ENCODE measurements at places on chromosomes 3 and 15.

DNA sequence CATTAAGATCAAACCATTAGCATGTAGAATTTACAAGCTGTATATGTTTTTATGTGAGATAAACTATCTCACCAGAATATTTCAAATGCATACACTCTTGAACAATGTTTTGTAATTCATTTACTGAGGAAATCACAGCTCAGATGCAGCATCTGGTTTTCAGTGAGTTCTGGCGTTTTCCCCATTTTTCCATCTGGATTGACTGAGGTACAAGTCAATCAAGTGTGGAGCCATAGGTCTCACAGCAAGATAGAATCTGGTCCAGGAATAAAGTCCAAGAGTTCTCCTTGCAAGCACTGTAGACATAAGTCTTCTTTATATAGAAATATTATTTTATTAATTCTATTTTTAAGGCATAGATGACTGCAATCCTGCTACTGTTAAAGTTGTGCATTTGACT is 219.3 kb downstream of the ZBBX start:
- DNase-seq = no peak

DNA sequence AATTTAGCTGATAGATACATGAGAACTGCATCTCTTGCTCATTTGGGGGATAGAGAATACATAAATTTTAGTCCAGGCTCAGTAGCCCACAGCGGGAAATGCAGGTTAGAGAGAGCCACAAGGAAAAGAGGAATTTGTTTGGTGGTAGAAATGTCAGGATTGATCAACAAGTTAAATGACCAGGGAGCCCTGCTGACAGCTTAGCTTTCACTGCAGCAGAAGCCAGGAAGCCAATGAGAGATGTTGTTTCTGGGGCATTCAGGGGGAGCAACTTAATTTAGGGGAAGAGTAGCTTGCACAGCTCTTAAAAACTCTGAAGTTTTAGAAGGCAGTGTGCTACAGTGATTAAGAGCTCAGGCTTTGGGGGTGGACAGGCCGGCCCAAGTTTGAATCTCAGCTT is 22.7 kb downstream of the ARHGEF26 start:
- no peak for DNase-seq

GRCh38 chr3:186330772-186331460 is 31.1 kb downstream of the DGKG start:
- DNase-seq = no peak

- DNase-seq = no peak
Observed at GRCh38 chr3:72473156-72473555, 375.1 kb downstream of the SHQ1 start.

GRCh38 chr3:108311797-108312196 is 15.4 kb downstream of the HHLA2 start:
- no peak for DNase-seq

DNA sequence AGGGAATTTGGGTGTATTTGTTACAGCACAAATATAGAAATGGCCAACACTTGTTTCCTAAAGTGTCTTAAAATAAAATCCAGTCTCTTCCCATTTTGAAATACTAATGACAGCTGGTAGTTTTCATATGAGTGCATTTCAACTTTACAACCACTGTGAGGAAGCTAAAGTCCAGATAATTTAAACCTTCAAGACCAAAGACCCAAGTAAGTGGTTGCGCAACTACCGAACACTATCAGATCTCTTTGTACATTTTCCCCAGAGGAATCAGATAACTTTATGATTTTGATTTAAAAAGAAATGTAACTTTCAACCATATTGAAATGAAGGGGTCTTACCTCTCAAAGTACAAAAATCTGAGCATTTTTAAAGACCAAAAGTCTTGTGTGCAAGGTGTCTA is 14.3 kb downstream of the BCL2L10 start:
- DNase-seq = no peak

- no peak for DNase-seq
Observed at GRCh38 chr15:91694131-91694830, 159.2 kb upstream of the SLCO3A1 start.

DNA sequence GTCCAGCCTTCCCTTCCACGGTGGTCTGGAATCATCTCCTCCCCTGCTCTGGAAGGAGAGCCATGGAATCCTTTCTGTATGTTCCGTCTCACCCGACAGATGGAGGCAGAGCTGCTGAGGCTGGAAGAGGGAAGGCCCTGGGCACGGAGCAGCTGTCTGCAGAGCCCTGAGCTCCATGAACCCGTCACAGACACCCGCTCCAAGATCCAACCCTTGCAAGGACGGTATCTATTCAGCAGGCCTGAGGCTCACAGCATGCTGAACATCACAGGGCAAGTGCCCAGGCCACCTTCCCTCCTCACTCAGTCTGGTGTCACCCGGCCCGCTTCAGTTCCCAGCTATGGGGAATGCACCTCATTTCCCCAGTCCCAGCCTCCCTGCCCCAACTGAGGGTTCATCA is 103.9 kb downstream of the LRIG1 start:
- DNase-seq = no peak

- DNase-seq = no peak
Observed at GRCh38 chr15:67208396-67208795, 46.1 kb downstream of the AAGAB start.

GRCh38 chr3:171250444-171250843 is 209.8 kb downstream of the TNIK start:
- DNase-seq = no peak

DNA sequence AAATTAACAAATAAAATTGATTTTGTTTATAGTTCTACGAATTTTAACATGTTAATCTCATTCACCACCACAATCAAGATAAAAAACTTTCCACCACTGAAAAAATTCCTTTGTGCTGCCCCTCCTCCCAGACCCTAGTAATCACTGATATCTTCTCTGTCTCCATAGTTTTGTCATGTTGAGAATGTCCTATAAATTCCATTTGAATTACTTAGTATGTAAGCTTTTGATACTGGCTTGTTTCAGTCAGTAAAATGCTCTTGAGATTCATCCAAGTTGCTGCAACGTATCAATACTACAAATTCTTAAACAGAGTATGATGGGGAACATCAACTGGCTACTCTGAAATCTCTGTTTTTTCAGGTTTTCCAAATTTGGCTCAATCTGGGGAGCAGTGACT is 129.6 kb downstream of the CTNNB1 start:
- no peak for DNase-seq

DNA sequence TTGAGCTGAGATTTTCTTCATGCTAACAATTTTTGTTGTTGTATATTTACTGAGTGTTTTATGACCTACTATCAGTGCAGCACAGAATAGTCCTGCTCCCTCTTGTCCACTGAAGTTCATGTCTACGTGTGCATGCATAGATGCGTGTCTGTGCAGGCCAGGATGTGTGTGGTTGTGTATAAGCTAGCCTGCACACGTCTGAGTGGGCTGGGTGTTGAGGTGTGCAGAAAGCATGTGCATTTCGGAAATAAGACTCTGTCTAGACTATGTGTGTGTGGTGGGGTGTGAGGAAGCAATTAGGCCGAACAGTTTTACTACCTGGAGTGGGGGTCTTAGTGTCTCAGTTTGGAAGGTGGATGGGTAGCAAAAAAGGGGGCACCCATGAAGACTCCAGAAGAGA is 39.2 kb downstream of the ATP2B2 start:
- no peak for DNase-seq

DNA sequence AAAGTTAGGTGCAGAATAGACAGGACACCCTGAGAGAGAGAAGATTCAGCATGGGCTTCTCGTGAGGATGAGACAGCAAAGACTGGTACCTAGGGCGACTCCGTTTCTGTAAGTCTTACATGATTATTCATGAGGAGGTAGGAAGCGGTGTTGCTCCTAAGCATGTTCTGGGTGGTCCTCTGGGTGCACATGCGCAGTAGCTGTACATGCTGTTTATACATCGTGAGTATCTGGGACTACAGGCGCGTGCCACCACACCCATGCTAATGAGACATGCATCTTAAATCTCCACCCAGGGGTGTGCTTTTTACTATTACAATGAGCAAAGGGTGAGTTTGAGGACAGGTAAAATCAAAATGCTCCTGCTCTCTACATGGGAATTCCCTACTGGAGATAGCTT is 12.3 kb downstream of the ALPK3 start:
- no peak for DNase-seq

- DNase-seq = no peak
Observed at GRCh38 chr3:128727485-128727884, 1.5 kb downstream of the RAB7A start.

DNA sequence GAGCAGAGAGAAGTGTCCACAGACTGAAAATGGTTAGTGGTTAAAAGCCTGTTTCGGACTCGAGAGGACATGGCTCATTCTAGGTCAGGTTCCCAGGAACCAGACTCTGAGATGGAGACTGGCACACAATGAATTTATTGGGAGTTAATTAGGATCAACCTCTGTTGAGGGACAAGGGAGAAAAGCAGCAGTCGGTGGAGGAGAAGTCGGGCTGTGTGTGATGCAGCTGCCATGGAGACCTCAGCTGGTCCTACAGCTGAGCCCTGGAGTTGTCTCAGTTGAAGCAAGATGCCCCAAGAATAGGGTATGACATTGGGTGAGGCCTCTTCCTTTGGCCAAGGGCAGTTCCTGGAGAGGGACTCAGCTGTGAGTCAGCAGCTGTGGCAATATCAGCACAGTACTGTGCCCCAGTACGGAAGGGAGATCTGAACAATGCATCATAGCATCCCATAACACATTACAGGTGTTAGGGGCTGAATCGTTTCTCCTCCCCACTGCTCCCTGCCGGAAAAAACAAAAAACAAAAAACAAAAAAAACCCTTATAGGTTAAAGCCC is 105.4 kb downstream of the ABHD5 start:
- no peak for DNase-seq

DNA sequence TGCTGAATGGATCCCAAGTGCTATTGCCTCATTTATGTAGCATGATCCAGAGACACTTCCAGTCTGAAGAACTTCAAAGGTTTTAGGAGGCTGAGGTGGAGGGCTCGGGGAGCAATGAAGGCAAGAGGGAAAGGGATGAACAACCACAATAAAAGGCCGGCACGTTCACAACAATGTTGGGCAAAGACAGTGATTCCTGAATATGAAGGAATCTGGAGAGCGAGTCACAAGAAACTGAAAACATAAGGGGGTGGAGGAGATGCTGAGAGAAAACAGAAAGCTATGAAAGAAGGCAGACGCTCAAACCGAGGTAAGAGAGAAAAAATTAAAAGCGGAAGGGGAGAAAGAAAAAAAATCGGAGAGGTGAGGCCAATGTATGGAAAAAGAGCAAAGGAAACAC is 120.1 kb downstream of the GREM1 start:
- no peak for DNase-seq

- peak; percentile 40 for DNase-seq
Observed at GRCh38 chr3:152026033-152026556, 152.7 kb downstream of the SUCNR1 start.

- DNase-seq = peak; percentile 78
Observed at GRCh38 chr15:101206176-101206591, 45.7 kb downstream of the CHSY1 start.

- DNase-seq = peak; percentile 47
Observed at GRCh38 chr15:63203451-63204090, 14.2 kb downstream of the RAB8B start.

DNA sequence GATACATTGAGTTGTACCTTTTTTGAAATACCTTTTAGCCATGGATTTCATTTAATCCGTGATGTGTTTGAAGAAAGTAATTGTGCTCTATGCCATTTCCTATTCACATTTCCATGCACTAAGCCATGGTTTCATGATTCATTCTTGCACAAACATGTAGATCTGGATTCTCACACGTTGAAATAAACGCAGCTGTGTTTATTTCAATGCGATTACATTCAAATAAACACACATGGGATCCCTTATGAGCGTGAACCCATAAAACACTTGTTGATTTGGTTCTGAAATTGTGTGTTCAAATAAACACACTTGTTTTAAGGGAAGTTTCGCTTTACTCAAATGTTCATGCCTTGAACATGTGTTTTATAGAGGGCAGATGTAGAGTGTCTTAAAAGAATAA is 39.2 kb downstream of the BBX start:
- no peak for DNase-seq

GRCh38 chr15:63405159-63405558 is 23.5 kb upstream of the CA12 start:
- DNase-seq = no peak

DNA sequence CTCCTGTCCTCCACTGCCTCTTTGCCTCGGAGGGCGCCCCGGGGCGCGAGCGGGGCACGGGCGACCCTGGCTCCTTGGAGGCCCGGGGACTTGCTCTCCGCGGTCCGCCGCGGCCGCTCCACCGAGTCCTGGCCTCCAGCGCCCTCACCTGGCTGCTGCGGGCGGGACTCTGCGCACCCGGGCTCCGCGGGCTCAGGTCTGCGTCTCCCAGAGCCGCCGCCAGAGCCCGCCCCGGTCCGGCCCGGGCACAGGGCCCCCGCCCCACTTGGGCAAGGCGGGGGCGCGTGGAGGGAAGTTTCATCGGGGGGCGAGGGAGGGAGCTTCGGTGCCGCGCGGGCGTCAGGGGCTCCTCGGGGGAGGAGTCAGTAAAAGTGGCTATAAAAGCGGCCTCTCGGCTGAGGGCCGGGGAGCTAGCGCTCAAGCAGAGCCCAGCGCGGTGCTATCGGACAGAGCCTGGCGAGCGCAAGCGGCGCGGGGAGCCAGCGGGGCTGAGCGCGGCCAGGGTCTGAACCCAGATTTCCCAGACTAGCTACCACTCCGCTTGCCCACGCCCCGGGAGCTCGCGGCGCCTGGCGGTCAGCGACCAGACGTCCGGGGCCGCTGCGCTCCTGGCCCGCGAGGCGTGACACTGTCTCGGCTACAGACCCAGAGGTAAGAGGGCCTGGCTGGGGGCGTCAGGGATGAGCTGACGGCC is at the start of gene CEMIP:
Gene CEMIP (plus strand): TSS at position 407 of the 694 bp plus-strand sequence. CDS start 94,510 bp downstream, outside the sequence.
- no peak for DNase-seq

GRCh38 chr3:14410503-14411165 is 8.2 kb downstream of the SLC6A6 start:
- DNase-seq = peak; percentile 74

DNA sequence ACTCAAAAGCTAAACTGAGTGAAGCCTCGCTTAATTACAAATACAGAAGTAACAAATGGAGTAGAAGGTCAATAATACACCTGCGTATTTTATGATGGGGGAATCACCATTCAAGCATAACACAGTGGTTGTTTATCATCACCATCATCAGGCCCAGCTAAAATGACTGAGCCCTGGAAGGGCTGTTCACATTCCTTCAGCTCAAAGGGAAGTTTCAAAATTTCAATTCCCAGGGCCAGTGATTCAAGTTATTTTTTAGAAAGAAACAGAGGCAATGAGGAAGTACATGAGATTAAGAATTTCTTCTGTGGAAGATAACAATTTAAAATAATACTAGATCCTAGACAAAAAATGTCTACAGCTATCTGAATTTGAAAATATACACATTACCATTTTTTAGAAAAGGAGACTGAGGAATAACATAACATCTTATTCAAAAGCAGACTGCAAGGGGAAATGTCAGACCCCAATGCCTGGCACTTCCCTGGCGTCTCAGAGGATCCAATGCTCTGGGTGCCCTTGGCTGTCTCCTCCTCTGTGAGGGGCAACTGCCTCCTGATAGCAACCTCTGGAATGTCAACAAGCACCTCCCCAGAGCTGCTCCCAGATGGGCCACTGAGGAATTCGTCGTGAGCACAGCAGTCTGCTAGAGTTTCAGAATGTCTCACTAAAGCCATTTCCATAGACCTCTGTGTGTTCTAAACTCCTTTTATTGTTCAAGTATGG is 22.8 kb downstream of the EHD4 start:
- no peak for DNase-seq
